ENCODE measurements at places on chromosomes 13 and 19. TPM values are rescaled to one million over a fixed set of nuclear protein-coding genes. Genes with fewer than 3 reads are reported as not detected.
A peak's percentile ranks its signal among the peaks of the same experiment; 100 is the strongest.

SNRPD2 gene
- 587 TPM for polyA plus RNA-seq

ZNF93 gene
- polyA plus RNA-seq: 2.7 TPM

FUT2 gene
- not detected for polyA plus RNA-seq

HNRNPA1L2 gene
- 9.1 TPM for polyA plus RNA-seq

POP4 gene
- polyA plus RNA-seq: 81.2 TPM

- DNase-seq: no peak
- H3K27ac ChIP-seq: no peak overlapping the region
- no peaks in the 10 kb centered on the region for H3K4me1 ChIP-seq
- no peaks in the 10 kb centered on the region for H3K36me3 ChIP-seq
- no peak overlapping the region for H3K4me3 ChIP-seq
Measured at GRCh38 chr13:110523180-110523579, 38.3 kb downstream of the RAB20 start.

- peaks cover 36% of the 10 kb centered on the region for H3K36me3 ChIP-seq
- H3K27me3 ChIP-seq: no peaks in the 10 kb centered on the region
- no peaks in the 10 kb centered on the region for H3K4me1 ChIP-seq
Measured at GRCh38 chr19:55095260-55096060, 19.8 kb downstream of the EPS8L1 start.

- DNase-seq: no peak
- H3K27me3 ChIP-seq: peaks cover 67% of the 10 kb centered on the region
- H3K36me3 ChIP-seq: no peaks in the 10 kb centered on the region
- H3K27ac ChIP-seq: no peak overlapping the region
Measured at GRCh38 chr13:51829568-51829899, 15.4 kb downstream of the TMEM272 start.

DNA sequence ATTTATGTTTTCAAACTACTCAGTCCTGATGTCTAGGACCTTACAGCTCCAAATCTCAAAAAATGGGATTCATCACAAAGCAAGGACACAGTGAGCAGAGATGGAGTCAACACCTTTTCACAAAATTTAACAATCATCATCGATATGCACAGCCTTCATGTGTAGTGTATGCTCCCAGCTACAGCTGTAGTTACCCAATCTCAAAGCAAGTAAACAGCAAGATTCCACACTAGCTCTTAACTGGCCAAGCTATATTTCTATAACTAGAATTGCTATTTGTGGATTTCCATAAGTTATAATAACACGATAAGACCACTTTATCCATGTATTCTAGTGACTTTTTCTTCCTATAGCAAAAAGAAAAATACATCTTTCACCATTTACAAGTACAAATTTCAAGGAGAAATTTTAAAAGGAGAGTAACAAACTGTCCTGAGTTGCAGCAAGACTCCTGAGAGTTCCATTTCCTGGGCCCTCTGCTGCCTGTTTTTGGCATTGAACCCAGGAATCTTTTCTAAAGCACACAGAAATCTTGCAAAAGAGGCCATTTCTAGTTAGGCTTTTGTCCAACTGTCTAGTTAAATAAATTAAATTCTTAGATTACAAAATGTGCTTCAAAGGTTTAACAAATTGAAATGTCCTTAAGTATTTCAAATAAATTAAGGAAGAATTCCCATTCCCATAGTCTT is 460.6 kb downstream of the FGF14 start:
- H3K36me3 ChIP-seq: no peaks in the 10 kb centered on the region
- DNase-seq: peak; percentile 2
- H3K4me3 ChIP-seq: no peak overlapping the region
- H3K27me3 ChIP-seq: no peaks in the 10 kb centered on the region
- no peaks in the 10 kb centered on the region for H3K4me1 ChIP-seq

GRCh38 chr13:109778102-109778542 is 8.3 kb downstream of the IRS2 start:
- peak; percentile 39 for DNase-seq
- no peak overlapping the region for H3K4me3 ChIP-seq
- peaks cover 21% of the 10 kb centered on the region for H3K36me3 ChIP-seq
- H3K4me1 ChIP-seq: peaks cover 16% of the 10 kb centered on the region
- no peak overlapping the region for H3K27ac ChIP-seq

GRCh38 chr19:3073931-3074595 is 11.8 kb upstream of the TLE5 start:
- H3K36me3 ChIP-seq: no peaks in the 10 kb centered on the region
- H3K4me3 ChIP-seq: no peak overlapping the region
- no peaks in the 10 kb centered on the region for H3K27me3 ChIP-seq
- no peak overlapping the region for H3K27ac ChIP-seq

DNA sequence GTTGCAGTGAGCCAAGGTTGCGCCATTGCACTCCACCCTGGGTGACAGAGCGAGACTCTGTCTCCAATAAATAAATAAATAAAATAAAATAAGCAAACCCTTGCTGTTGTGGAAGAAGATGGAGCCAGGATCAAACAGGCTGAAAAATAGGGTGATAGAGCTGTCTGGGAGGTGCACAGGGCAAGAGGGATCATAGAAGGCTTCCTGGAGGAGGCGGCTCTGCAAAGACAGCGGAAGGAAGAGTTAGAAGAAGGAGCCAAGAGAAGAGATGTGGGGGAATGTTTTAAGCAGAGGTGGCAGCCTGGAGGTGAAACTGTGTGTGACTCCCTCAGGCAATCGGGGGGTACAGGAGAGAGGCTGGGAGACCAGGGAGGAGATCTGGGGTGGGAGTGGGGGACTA is 40.6 kb downstream of the ZNRF4 start:
- H3K36me3 ChIP-seq: no peaks in the 10 kb centered on the region
- no peak overlapping the region for H3K27ac ChIP-seq
- peaks cover 55% of the 10 kb centered on the region for H3K27me3 ChIP-seq
- DNase-seq: no peak
- H3K4me3 ChIP-seq: no peak overlapping the region
- no peaks in the 10 kb centered on the region for H3K4me1 ChIP-seq

DNA sequence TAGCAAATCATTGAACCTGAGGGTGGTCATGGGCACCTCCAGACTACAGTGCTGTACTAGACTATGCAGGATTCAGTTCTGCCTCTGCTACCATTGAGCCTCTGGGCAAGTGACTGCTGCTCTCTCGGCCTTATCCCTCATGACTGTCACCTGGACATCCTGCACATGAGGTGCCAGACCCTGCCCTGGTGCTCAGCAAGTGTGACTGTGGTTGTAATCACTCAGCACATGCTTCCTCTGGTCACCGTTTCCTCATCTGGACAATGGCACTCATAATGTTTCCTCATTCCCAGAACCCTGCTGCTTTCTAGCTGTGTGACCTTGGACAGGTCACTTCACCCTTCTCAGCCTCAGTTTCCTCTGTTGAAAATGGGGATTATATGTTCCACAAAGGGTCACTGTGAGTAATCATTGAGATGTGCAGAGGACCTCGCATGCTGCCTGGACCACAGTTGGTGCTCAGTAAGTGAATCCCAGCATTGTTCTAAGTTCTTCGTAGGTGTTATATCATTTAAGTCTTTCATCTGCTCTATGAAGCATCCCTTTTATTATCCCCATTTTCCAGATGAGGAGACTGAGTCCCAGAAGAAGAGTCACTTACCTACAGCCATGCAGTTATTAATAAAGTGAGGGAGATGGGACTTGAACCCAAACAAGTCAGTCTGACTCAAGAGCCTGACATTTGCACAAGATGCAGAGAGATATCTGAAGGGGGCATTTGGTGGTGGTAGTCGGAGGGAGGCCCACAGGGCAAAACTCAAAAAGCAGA is 3.2 kb downstream of the SYT3 start:
- no peaks in the 10 kb centered on the region for H3K36me3 ChIP-seq
- no peak for DNase-seq
- no peak overlapping the region for H3K27ac ChIP-seq
- no peaks in the 10 kb centered on the region for H3K4me1 ChIP-seq
- H3K4me3 ChIP-seq: no peak overlapping the region

DNA sequence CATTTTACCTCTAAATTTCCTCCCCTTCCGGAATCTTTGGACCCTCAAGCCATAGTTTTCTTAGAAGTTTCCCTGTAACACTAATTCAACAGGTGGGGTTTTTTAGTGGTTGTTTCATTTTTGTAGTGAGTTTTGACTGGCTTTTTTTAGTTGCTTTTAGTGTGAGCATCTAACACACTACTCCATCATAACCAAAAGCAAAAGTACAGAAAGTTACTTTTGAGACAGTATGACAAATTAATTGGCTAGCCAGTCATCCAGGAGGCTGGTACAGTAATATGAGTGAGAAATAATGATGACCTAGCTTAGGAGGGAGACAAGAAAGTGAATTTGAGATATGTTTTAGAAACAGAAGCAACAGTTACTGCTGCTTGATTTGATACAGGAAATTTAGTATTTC is 71.5 kb downstream of the DNAJC15 start:
- no peak overlapping the region for H3K4me3 ChIP-seq
- DNase-seq: no peak
- H3K27ac ChIP-seq: no peak overlapping the region

GRCh38 chr13:50388481-50388880 is 373.2 kb downstream of the KCNRG start:
- no peaks in the 10 kb centered on the region for H3K27me3 ChIP-seq
- no peak overlapping the region for H3K4me3 ChIP-seq
- H3K27ac ChIP-seq: no peak overlapping the region
- H3K36me3 ChIP-seq: no peaks in the 10 kb centered on the region
- peaks cover 13% of the 10 kb centered on the region for H3K4me1 ChIP-seq

DNA sequence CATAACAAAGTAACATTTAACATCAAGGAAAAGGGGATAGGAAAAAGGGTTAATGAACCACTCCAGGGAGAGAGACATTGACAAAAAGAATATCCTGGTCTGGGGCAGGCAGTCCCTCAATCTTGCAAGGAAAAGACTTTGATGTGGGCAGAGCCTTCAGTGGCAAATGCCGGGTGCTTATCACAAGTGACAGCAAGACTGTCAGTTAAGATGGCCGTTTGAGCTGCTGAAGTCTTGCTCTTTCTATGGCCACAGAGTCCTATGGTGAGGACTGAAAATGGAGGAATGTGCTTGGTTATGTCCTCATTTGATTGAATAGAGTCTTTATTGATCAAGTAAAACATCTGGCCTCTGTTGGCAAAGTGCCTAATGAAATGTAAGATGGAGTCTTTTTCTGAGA is 112.1 kb downstream of the B3GLCT start:
- H3K4me3 ChIP-seq: no peak overlapping the region
- H3K4me1 ChIP-seq: no peaks in the 10 kb centered on the region
- DNase-seq: no peak
- no peak overlapping the region for H3K27ac ChIP-seq
- H3K27me3 ChIP-seq: no peaks in the 10 kb centered on the region
- H3K36me3 ChIP-seq: no peaks in the 10 kb centered on the region

- peak overlapping the region; percentile 38 for H3K27ac ChIP-seq
- H3K4me1 ChIP-seq: peaks cover 4% of the 10 kb centered on the region
- DNase-seq: peak; percentile 48
- H3K27me3 ChIP-seq: no peaks in the 10 kb centered on the region
Measured at GRCh38 chr19:2475018-2475701, 767 bp upstream of the GADD45B start.

- H3K27me3 ChIP-seq: no peaks in the 10 kb centered on the region
- no peak overlapping the region for H3K27ac ChIP-seq
- H3K4me3 ChIP-seq: no peak overlapping the region
- H3K36me3 ChIP-seq: peaks cover 12% of the 10 kb centered on the region
- H3K4me1 ChIP-seq: peaks cover 16% of the 10 kb centered on the region
Measured at GRCh38 chr19:18672606-18673337, 10.7 kb upstream of the CRTC1 start.

- H3K4me3 ChIP-seq: no peak overlapping the region
- no peaks in the 10 kb centered on the region for H3K27me3 ChIP-seq
- no peak overlapping the region for H3K27ac ChIP-seq
- H3K36me3 ChIP-seq: no peaks in the 10 kb centered on the region
- H3K4me1 ChIP-seq: no peaks in the 10 kb centered on the region
Measured at GRCh38 chr13:93680329-93680728, 453.7 kb downstream of the GPC6 start.

DNA sequence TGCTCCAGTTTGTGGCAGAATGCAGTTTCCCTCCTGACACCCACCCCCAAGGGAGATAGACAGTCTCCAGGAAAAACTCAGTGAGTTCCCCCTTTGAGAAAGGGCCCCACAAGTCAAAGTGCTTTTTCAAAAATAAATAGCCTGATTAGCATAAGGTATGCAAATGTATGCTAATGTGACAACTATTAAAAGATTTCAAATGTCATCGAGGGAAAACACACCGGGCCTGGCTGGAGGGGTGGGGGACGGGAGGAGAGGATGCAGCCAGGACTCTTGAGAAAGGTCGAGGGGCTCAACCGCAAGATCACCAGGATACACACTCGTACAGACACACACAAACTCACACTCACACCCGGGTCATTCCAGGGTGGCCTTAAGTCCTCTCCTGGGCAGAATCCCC is 34.3 kb upstream of the ZNRF4 start:
- no peak overlapping the region for H3K4me3 ChIP-seq
- no peak for DNase-seq
- H3K27me3 ChIP-seq: peaks cover 51% of the 10 kb centered on the region
- no peaks in the 10 kb centered on the region for H3K36me3 ChIP-seq

GRCh38 chr19:55248704-55249103 is 10.1 kb downstream of the PPP6R1 start:
- 0 out of 2 replicates have a peak, but pooled peaks cover 1% of the 10 kb centered on the region for H3K4me1 ChIP-seq
- DNase-seq: no peak
- no peak overlapping the region for H3K27ac ChIP-seq
- H3K27me3 ChIP-seq: no peaks in the 10 kb centered on the region
- no peak overlapping the region for H3K4me3 ChIP-seq

- peak overlapping the region; percentile 97 for H3K4me3 ChIP-seq
- peaks cover 42% of the 10 kb centered on the region for H3K36me3 ChIP-seq
- no peaks in the 10 kb centered on the region for H3K27me3 ChIP-seq
- peaks cover 11% of the 10 kb centered on the region for H3K4me1 ChIP-seq
Measured at GRCh38 chr19:46785054-46785979, 3.1 kb downstream of the SLC1A5 start.

GRCh38 chr13:29993716-29994488 is 143.5 kb upstream of the UBL3 start:
- no peaks in the 10 kb centered on the region for H3K36me3 ChIP-seq
- H3K27me3 ChIP-seq: no peaks in the 10 kb centered on the region
- H3K4me3 ChIP-seq: no peak overlapping the region
- peak; percentile 90 for DNase-seq

All from IMR-90 (cell line).